ENCODE measurements at places on chromosomes 1 and 21. TPM values are rescaled to one million over a fixed set of nuclear protein-coding genes. Genes with fewer than 3 reads are reported as not detected.

The SPRR2G gene
- not detected for total RNA-seq

The TDRD10 gene
- 0.54 TPM for total RNA-seq

The GPR25 gene
- not detected for total RNA-seq

The NCAM2 gene
- 3.4 TPM for total RNA-seq

The ZNF687 gene
- total RNA-seq, result 17.5 TPM

The ATP1A4 gene
- not detected for total RNA-seq

The PLA2G2C gene
- not detected for total RNA-seq

The PTGFR gene
- total RNA-seq, result 0.32 TPM

The PRDM2 gene
- total RNA-seq, result 9.2 TPM

The NCMAP gene
- total RNA-seq, result not detected

The OR2L8 gene
- not detected for total RNA-seq

The TNFRSF9 gene
- total RNA-seq, result not detected
